ENCODE measurements at places on chromosomes 2 and 18.
A peak's percentile ranks its signal among the peaks of the same experiment; 100 is the strongest.

GRCh38 chr2:48127612-48128191 lies 221.4 kb upstream of the FBXO11 start:
- DNase-seq = no peak

DNA sequence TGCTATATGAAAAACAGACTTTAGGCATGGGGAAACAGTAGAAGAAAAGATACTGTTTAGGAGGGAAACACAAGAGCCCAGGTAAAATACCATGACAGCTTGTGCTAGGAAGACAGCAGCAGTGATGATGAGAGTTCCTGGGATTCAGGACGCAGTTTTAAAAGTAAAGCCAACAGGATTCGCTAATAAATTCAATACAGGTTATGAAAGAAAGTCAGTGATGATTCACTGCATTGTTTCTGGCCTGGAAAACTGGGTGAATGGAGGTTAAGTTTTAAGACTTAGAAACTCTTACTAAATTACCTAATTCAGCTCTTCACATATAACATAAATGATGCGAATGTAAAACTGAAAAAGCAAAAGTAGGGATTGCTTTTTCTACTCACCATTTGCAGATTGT lies 27.9 kb upstream of the RNU4ATAC start:
- DNase-seq = peak; percentile 29

DNA sequence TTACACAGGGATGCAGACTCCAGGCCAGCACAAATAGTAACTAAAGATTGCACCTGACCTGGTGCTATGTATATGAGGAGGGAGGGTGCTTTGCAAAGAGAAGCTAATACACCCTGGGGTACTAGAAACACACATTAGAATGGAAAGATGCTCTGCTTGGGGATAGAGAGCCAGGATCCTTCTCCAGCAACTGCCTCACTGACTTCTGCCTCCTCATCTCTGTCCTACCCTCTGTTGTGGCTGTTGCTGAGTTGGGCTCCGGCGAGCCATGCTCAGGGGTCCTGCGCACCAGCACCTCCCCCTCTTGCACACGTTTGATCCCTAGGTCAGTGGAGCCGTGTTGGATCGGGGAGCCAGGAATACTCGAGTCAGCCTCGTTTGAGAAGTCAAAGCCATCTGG lies 23.7 kb upstream of the ORC2 start:
- no peak for DNase-seq

DNA sequence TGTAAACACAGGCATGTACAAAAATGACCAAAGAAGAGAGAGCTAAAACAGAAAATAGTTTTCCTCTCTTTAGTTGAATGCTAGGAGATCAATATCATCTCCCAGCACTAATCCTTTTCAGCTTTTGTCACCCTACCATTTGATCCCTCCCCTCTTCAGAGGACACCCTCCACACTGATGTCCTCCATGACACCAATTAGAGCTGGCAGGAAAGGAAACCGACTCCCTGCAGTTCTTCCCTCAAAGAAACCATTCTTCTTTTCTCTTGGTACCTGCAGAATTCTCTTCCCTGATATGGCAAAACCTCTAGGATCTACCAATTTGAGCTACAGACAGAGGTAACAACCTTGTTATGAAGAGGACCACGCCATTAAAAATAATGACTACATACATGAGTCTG lies 5.3 kb downstream of the EPB41L3 start:
- DNase-seq = no peak

GRCh38 chr2:7697052-7697451 lies 779.8 kb downstream of the RNF144A start:
- DNase-seq = no peak

GRCh38 chr18:48992133-48992532 lies 41.4 kb upstream of the SMAD7 start:
- DNase-seq = no peak

DNA sequence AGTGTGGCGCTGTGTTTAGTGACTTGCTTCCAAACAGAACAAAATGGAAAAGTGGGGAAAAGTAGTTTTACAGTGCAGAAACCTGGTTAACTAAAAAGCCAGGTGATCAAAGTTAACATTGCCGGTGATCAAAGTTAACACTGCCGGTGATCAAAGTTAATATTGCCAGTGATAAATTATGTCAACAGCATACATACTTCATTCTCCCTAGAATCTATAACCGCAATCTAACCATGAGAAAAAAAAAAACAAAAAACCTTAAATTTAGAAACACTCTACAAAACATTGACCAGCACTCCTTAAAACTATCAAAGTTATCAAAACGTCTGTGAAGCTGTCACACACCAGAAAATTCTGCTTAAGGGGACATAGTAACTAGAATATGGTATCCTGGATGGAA lies 18.6 kb downstream of the MAP4K3 start:
- no peak for DNase-seq

- peak; percentile 37 for DNase-seq
Measured at GRCh38 chr2:196361606-196362326, 190.4 kb upstream of the STK17B start.

GRCh38 chr2:30038419-30038818 lies 108.4 kb upstream of the YPEL5 start:
- DNase-seq = no peak

DNA sequence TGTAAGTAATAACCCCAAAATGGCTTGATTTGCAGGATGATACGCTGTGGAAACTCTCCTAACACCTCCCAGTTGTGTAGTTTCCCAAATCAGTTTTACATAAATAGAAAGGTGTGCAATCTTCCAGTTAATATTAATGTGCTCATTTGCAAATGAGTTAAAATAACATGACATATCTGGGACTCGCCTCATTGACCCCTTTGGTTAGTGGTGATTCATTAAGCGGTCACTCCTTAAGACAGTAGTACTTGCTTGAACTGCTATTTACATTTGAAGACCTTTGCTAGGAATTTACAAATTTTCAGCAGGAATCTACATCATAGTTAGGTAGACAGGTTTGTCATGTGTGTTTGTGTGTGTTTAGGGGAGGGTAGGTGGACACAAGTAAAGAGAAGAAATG lies 1367.7 kb upstream of the CELF4 start:
- no peak for DNase-seq

DNA sequence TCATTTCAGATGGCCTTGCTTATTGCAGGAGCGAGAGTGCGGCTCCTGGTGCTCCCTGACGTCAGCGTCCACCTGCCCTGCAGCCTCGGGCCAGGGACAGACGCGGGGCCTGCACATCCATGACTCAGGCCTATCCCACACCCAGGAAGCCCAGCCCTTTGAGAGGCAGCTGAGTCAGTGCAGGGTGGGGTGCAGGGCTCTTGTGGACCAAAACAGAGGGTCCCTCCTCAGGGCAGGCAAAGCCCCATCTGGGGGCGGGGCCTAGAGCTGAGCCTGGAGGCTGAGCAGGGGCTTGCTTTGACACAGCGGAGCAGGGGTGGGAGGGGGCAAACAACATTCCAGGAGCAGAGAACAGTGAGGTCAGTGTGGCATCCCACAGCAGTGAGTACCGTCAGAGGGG lies 7.7 kb upstream of the ARHGEF4 start:
- no peak for DNase-seq

DNA sequence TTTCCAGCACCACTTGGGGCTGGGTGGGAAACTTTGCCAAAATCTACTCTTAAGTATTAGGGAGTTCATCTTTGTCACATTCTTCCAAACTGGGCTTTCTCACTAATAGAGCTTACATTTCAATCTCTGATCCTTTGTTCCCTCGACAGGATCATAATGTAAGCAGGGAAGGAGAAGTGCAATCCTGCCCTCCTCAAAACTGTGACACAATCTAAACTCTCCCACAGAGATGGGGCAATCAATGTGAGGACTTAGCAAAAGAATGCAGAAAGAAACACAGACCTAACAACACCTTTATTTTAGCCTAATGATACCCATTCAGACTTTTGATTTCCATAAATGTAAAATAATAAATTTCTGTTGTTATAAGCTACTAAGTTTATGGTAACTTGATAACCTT lies 40.8 kb downstream of the DSEL start:
- peak; percentile 20 for DNase-seq

DNA sequence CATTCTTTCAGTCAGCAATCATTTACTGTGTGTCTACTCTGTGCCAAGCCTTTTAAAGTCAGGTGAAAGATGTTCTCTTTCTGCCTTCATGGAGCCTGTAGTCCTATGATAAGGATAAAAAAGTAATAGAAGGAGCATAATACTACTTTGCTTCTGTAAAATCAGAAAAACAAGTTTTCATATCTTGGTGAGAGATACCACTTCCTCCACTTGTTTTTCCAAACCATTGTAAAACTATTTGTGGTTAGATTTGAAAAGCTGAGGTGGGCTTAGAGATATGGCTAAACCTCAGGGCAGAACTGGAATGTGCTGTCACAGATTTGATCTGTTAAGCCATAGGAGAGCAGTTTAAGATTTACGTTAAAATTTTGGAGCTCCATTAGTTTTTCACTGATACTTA lies 104.7 kb upstream of the FAM117B start:
- DNase-seq = no peak

DNA sequence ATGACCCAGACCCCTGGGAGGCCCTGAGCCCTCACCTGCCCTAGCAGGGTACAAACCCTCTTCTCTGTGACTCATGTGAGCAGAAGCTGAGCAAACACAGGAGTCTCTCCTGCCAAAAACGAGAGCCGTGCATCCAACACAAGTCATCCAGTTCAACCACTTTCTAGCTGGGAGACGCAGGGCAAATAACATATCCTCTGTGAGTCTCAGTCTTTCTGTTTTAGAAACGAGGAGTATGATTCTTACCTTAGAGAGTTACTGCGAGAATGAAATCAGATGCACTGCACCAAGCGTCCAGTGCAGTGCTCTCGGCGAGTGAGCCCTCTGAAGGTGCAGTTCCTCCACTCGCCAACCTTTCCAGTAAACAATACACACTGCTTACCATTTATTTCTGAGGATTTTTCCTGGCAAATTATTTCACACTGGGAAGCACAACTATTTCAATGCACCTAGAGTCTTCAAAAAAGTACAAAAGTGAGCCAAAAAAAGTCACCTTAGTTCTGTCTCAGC lies 331.8 kb upstream of the MYT1L start:
- DNase-seq = no peak

GRCh38 chr18:22609642-22610041 lies 191.9 kb upstream of the CTAGE1 start:
- DNase-seq = peak; percentile 14

- DNase-seq = no peak
Measured at GRCh38 chr2:128930101-128930500, 611.4 kb upstream of the HS6ST1 start.

DNA sequence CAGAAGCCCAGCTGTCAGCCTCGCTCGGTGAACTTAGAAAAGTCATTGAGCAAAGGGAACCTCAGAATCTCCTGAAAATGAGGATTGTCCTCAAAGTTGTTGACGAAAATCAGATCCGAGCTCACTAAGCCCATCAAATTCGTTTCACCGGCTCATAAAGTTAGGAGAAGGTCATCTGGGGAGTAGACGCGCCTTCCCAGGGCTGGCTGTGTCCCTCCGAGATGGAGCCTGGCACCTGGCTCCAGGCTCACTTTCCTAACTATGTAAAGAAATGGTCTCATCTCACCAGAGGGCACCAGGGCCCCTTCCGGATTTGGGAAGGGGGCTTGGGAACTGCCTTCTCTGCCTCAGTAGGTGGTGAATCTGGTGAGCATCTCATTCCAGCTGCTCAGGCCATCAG lies 145.5 kb downstream of the PXDN start:
- DNase-seq = no peak

GRCh38 chr2:105388971-105389381 lies 9.9 kb downstream of the FHL2 start:
- DNase-seq = peak; percentile 90

DNA sequence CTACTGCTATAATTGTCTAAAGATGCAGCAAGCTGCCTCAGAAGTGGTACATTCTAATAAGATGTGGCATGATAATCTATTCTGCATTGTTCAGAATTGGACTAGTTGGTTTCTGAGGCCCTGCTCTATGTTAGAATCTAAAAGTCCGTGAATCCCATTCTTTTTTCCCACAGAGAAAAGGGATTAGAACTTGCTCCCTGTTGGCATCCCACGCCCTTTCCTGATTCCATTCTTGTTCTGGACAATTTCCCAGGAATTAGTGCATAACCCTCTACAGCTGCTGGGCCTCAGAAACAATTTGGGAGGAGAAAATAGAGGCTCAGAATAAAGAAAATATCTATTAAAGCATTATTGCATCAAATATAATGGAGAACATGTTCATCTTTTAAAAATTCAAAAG lies 282.7 kb downstream of the NRXN1 start:
- peak; percentile 14 for DNase-seq

- no peak for DNase-seq
Measured at GRCh38 chr2:99198103-99198841, 17.3 kb downstream of the MRPL30 start.

DNA sequence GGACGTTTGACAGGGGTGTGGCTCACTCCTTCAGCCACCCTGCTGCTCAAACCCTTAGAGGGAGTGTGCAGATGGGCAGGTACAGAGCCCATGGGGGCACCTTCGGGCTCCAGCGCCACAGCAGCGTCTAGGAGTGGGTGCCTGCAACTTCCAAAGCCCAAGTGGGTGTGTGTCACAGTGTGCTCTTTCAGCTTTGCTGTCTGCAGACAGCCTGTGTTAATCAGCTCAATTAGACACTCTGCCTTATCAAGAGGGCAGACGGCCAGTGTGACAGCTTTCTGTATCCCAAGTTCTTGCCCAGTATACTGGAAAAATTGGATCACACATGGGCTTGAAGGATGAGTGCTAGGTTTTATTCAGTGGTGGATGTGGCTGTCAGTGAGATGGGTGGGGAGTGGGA lies 96.7 kb downstream of the AP1S3 start:
- DNase-seq = no peak

DNA sequence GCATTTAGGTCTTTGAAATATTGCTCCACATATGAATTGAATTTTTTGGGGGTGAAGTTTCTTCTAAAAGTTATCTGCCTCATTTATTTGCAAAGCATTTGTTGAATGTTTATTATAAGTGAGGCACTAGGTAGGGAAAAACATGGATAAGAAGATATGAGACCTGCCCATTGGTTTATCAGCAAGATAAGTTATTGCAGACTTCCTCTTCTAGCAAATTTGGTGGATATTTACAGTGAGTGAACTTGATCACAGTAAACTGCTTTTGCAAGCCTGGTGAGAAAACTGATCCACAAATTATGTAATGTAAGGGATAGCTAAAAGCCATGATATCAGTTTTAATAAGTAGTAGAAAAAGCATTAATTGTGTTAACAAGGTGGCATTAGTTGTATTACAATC lies 364.8 kb downstream of the SOCS6 start:
- no peak for DNase-seq

GRCh38 chr18:57122936-57123510 lies 23.9 kb upstream of the BOD1L2 start:
- DNase-seq = no peak

DNA sequence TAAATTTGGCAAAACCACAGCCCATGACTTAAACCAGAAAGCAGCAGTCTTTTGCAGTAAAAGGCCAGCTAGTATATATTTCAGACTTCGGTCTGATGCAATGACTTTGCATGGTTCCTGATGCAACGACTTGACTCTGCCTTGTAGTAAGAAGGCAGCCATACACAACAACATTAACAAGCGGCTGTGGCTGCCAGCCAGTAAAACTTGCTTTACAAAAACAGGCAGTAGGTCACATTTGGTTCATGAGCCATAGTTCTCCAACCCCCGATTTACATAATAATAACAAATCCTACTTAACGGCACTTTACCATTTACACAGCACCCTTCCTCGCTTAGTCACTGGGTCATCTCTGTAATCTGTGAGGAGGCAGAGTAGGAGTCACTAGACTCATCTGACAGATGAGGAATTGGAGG lies 410.3 kb downstream of the LRATD1 start:
- DNase-seq = peak; percentile 96

GRCh38 chr2:177597759-177598158 lies 205.2 kb downstream of the AGPS start:
- DNase-seq = peak; percentile 33

GRCh38 chr18:38571651-38572050 lies 1006.1 kb upstream of the CELF4 start:
- no peak for DNase-seq

Data from fibroblast of skin of right quadriceps (primary cell).